ENCODE measurements at places on chromosomes 7 and 10. TPM values are rescaled to one million over a fixed set of nuclear protein-coding genes. Genes with fewer than 3 reads are reported as not detected.

GRCh38 chr10:50417486-50417885 lies 166.2 kb upstream of the ASAH2 start:
- DNase-seq, result no peak

GRCh38 chr7:103547451-103548284 lies 101.7 kb upstream of the SLC26A5 start:
- DNase-seq, result no peak

DNA sequence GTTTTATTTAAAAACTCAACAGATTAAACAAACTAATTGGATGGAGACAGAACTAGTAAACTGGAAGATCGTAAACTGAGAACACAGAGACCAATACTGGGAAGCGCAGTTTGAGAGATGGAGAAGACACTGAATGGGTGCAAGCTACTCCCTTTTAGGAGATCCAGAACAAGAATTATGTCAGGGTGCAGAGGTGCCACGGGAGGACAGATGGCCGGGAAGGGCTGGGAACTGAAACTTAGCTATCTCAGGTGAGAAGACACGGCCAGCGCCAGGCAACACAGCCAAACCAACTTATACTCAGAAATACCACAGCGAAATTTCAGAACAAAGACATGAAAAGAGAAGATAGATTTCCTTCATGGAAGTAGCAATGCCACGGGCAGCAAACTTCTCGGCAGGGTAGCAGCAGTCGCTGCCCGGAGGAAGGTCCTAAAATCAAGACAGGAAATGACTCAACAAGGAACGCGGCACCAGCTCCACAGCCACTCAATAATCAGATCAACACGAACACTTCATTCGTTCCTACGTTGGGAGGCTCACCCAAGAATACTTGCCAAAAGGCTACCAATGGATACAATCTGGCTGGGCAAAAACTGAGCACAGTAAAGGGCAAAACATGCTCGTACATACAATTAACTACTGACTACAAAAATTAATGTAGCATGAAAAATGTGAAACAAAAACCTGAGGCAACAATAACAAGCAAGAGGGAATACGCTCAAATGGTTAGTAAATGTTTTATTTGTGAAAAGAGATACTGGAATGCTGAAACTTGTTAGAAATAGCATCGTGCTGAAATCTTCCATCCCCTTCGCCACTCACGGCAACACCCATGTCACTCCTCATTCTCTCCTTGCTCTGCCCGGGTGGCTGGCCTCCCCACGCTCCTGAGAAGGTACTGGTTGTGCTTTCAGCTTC lies 2.2 kb upstream of the LRRC27 start:
- no peak for DNase-seq

DNA sequence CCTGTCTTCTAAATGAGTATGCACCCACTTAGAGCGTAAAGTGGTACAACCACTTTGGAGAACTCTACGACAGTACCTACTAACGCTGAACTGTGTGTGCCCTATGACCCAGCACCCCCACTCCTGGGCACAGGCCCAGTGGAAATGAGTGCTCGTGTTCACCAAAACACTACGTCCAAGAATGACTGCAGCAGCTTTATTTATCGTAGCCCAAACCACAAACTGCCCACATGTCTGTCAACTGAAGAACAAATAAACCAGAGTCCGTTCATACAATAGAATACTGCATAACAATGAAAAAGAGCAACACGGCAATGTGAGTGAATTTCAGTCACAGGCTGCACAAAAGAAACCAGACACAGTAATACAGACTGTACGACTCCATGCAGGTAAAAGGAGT lies 35.4 kb downstream of the TLL2 start:
- DNase-seq, result no peak

GRCh38 chr7:24244554-24244953 lies 39.4 kb upstream of the NPY start:
- no peak for DNase-seq

- DNase-seq, result no peak
These were observed 40.7 kb downstream of the KDM7A start for GRCh38 chr7:140136073-140136472.

DNA sequence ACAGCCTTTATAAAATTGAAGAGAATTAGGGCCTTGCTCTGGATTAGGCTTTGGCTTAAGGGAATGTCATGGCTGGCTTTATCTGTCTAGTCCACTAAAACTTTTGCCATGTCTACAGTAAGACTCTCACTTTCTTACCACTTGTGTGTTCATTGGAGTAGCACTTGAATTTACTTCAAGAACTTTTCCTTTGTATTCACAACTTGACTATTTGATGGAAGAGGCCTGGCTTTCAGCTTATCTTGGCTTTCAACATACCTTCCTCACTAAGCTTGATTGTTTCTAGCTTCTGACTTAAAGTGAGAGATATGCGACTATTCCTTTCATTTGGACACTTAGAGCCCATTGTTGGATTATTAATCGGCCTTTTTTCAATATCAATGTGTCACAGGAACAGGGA lies 96.1 kb downstream of the TPST1 start:
- DNase-seq, result no peak

- no peak for DNase-seq
These were observed 61.0 kb upstream of the INSYN2A start for GRCh38 chr10:127257395-127257794.

- no peak for DNase-seq
These were observed 318.9 kb downstream of the AHR start for GRCh38 chr7:17617380-17617779.

- DNase-seq, result no peak
These were observed 138.5 kb downstream of the SLIT1 start for GRCh38 chr10:97047083-97047736.

DNA sequence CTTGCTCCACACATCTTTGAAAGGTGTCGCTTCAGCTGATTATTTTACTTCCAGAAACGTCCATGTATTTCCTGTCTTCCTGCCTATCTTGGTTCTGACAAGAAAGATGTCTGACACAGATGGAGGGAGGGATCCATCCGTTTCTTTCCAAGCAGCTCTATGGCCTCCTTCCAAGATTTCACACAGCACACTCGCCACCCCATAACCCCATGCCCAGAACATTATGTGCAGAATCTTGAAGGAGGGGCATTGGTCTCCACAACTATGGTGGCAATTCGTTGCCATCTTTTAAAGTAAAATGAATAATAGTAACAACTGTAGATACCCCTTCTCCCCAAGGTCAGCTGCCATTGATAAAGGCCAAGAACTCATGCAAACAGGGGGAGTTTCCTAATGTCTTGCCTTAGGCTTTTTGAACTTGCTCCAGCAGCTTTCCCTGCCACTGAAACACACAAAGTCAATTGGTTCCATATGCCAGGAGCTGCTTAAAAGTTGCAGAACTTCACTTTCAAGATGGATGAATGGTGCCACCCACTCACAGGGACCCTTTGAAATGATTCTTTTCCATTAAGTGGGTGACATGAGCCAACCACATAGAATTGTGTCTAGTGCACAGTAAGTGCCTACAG lies 60.0 kb downstream of the VSTM4 start:
- DNase-seq, result no peak

- DNase-seq, result no peak
These were observed 45.2 kb upstream of the AKR1E2 start for GRCh38 chr10:4780782-4781181.

GRCh38 chr7:55917771-55918170 lies 30.5 kb downstream of the ZNF713 start:
- no peak for DNase-seq

GRCh38 chr7:31919678-31920369 lies 150.4 kb downstream of the PDE1C start:
- no peak for DNase-seq

The SEMA3E gene
- 1.9 TPM for polyA plus RNA-seq

The CCDC3 gene
- polyA plus RNA-seq, result 10.9 TPM

The DLX6 gene
- polyA plus RNA-seq, result not detected

The MMP21 gene
- polyA plus RNA-seq, result 0.26 TPM
